IPS DF 6.9 (cell line): ENCODE measurements at places on chromosomes 7 and 10.

- DNase-seq = no peak
These were observed 166.4 kb upstream of the ADO start for GRCh38 chr10:62638062-62638477.

DNA sequence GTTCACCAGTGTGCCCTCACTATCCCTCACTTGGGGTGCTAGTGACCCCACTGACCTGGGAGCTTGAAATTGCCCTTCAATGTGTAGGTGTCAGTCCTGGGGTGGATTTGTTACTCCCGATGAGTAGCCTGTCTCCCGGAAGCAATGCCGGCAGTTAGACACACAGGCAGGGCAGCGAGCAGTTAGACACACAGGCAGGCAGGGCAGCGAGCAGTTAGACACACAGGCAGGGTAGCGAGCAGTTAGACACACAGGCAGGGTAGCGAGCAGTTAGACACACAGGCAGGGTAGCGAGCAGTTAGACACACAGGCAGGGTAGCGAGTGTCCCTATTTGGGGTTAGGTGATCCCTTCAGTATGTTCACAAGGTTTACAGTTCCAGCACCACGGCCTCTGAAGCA lies 44.0 kb downstream of the VWA2 start:
- no peak for DNase-seq

DNA sequence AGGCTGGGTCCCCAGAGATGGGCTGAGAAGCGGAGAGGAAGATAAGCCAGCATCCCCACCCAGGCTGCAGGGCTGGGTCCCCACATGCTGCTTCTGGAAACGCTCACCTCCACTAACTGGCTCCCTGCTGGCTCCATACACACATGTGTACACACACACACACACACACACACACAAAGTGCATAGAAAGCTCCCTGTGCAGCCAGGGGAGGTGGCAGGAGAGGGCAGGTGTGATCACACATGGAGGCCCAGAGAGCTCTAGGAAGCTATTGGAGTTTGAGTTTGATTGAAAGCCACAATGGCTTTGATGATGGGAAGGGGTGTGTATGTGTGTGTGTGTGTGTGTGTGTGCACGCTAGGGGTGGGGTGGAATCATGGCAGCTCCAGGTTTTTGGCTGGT lies 29.3 kb downstream of the CXCL12 start:
- no peak for DNase-seq

DNA sequence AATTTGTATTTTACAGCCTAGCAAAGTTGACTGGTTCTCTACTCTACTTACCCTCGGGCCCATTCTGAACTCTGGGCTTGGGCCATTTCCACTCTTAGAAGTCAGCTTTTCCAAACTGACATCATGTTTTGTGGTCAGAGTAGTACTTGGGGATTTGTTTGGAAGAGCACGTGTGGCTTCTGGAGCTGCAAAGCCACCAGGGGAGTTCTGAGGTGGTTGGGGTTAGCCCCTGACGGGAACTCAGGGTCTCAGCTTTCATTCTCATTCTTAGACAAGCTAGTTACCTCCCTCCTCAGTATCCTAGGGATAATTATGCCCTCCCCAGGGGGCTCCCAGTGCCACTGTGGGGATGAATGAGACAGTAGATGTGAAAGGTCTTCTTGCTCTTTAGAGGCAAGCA lies 647.7 kb upstream of the GALNT17 start:
- DNase-seq = no peak

- no peak for DNase-seq
These were observed 121.4 kb downstream of the RAB11FIP2 start for GRCh38 chr10:117925369-117925768.

GRCh38 chr7:42348071-42348470 lies 111.1 kb upstream of the GLI3 start:
- no peak for DNase-seq

GRCh38 chr10:67541411-67541810 lies 154.6 kb downstream of the CTNNA3 start:
- no peak for DNase-seq

DNA sequence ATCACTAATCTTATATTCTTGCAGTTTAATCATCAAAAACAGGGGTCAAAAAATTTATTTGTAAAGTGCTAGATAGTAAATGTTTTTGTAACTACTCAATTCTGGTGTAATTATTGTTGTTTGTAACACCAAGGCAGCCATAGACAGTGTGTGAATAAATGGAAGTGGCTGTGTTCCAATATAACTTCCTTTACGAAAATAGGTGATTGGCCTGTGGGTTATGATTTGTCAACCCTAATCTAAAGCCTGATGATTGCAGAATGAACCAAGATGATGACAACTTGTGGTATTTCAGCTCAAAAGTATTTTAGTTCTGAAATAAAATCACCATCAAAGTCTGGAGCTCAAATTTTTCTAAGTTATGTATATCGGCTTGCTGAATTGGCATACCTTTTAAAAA lies 34.4 kb upstream of the ETV1 start:
- no peak for DNase-seq
